Heart left ventricle (tissue), 16 donors: ENCODE measurements at places on chromosomes 3 and 15. TPM values are rescaled to one million over a fixed set of nuclear protein-coding genes. Genes with fewer than 3 reads are reported as not detected.

Gene CCRL2
- 1.1 TPM for polyA plus RNA-seq

Gene MUSTN1
- 183 TPM for polyA plus RNA-seq

Gene C3orf70
- 0.75 TPM for polyA plus RNA-seq

Gene RLBP1
- polyA plus RNA-seq, result not detected

Gene JAGN1
- 20.8 TPM for polyA plus RNA-seq

Gene EFHB
- 0.14 TPM for polyA plus RNA-seq
